Activated T-cell treated with anti-CD3 and anti-CD28 coated beads, Interleukin-2, amount 50 U/mL, for 24 hours (primary cell): ENCODE measurements at places on chromosomes 1 and 21.

DNA sequence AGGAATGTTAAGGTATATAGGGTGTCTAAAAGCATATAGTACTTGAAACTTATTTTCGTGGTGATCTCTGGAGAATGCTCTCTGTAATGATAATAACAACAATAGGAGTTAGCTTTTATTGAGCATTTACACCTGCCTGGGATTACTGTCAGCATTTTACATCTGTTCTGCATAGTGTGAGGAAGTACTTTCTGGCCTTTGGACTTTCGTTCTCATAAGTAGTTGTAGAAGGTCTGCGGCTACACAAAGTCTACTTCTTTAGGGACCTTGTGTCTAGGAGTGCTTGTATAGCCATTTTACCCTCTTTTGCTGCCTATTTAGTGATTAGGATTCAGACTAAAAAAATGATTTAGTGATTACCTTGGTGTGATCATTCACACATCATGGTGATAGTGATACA lies 103.6 kb upstream of the GPR52 start:
- DNase-seq: no peak

- no peak for DNase-seq
Observed at GRCh38 chr1:203636291-203636690, 9.7 kb downstream of the ATP2B4 start.

DNA sequence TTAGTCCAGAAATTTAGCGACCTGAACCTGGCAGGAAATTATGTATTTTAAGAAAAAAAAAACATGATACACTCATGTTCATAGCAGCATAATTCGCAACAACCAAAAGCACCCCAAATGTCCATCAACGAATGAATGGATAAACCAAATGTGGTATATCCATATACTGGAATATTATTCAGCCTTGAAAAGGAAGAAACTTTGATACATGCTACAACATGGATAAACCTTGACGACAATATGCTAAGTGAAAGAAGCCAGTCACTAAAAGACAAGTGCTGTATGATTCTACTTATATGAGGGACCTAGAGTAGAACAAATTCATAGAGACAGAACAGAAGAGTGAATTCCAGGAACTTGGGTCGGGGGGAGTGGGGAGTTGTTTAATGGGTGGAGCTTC lies 698 bp upstream of the OLIG1 start:
- no peak for DNase-seq

DNA sequence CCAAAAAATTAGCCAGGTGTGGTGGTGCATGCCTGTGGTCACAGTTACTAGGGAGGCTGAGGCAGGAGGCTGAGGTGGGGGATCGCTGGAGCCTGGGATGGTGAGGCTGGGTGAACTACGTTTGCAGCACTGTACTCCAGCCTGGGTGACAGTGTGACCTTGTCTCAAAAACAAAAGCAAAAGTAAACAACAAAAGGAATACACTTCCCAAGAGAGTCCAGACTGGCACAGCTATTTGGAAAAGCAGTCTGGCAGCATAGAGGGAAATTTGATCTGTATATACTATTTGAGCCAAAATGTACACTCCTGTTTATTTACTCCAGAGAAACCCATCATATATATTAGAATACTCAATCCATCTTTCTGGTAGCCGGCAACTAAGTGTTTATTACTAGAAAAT lies 107.0 kb upstream of the HMCN1 start:
- no peak for DNase-seq

DNA sequence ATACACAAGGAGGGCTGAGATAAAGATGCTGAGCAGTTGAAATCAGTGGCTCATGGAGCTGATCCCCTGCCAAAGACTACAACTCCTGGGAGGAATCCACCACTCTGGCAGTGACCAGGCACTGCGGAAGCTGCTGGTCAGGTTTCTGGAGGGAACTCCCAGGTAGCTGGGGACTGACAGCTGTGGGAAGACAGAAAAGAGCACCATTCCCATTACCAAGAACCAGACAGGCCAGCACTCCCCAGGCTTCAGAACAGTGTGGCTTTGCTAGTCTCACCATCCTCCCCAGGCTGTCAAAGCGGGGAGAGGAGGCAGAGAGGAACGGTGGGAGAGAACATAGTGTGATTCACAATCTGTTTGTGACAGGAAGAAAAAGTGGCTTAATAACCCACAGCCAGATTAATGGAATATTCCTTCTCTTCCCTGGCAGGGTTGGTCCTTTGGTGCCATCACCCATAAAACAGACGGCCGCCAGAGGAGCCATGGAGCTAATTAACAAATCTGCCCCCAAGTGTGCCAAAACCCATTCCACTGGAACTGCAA lies 92.1 kb downstream of the MAB21L3 start:
- no peak for DNase-seq

DNA sequence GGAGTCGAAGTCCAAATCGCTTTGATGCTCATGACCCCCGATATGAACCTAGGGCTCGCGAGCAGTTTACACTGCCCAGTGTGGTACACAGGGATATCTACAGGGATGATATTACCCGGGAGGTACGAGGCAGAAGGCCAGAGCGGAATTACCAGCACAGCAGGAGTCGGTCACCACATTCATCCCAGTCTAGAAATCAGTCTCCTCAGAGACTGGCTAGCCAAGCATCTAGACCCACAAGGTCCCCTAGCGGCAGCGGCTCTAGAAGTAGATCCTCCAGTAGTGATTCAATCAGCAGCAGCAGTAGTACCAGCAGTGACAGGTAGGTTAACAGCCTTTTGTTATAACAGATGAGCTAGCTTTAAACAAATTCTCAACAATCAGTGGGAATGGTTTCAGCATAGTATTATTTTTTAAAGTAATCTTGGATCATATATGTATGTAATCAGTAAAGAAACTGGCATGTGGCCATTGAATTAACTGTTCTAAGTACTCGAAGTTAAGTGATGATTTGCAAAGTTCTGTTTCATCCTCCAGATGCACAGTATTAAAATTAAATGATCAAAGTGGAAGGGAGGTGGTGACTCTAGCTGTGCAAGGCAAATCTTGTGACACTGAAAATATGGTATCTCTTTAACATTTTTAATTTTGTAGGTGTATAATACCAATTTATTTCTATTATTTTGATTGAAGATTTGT lies 29.0 kb downstream of the SPEN start:
- DNase-seq: no peak

DNA sequence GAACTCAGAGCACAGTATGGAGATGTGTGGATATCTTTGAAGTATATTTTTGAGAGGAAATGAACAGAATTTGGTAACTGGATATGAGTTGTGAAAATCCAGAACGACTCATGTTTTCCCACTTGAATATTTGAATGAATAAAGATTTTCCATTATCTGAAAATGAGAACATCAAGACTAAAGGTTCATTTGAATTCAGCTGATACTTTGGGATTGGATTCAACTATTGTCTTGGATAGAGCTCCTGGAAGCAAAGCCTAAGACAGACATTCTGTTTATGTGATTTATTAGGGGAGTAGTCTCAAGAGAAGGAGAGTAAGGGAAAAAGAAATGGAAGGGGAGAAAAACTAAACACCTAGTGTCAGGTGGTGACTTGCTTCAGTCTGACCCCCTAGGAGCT lies 256.0 kb upstream of the LYPLAL1 start:
- no peak for DNase-seq

DNA sequence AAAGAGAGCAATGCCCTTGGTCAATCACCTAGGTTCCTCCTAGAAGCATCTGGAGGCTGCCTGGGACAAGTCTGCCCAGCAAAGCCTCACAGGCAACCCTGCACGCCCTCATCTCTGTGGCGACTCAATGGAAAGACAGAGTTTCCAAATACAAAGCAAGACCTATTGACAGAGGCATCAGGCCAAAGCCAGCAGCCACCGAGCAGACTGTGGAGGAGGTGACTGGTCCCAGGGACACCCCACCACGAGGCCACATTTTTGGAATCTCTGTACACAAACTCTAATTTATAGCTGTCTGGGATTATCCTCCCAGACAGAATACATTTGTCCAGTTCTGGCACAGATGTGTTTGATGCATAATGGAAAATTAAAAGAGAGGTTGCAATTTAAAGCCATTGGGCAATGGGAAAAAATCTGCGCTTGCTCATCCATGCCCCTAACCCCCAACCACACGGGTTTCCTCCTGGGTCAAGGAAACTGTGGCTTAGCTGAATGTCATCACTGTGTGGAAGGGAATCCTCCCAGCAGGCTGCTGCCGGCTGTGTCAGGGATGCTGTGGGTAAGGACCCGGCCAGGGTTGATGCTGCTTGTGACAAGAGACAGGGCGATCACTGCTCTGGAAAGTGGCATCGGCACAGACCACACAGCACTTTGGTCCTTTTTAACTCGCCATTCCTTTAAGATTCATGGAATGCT lies 14.3 kb downstream of the TSPAN2 start:
- DNase-seq: no peak

GRCh38 chr1:246786606-246787238 lies 62.5 kb downstream of the SCCPDH start:
- no peak for DNase-seq

- no peak for DNase-seq
Observed at GRCh38 chr1:170675865-170676264, 11.9 kb downstream of the PRRX1 start.

DNA sequence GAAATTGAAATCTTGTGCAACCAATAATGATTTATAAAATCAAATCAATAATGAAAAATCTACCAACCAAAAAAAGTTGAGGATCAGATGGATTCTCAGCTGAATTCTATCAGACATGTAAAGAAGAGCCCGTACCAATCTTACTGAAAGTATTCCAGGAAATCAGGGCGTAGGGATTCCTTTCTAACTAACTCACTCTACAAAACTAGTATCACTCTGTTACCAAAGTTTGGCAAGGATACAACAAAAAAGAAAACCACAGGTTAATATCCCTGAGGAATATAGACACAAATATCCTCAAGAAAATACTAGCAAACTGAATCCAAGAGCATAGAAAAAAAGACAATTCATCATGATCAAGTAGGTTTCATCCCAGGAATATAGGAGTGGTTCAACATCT lies 52.8 kb upstream of the ADGRL4 start:
- no peak for DNase-seq

DNA sequence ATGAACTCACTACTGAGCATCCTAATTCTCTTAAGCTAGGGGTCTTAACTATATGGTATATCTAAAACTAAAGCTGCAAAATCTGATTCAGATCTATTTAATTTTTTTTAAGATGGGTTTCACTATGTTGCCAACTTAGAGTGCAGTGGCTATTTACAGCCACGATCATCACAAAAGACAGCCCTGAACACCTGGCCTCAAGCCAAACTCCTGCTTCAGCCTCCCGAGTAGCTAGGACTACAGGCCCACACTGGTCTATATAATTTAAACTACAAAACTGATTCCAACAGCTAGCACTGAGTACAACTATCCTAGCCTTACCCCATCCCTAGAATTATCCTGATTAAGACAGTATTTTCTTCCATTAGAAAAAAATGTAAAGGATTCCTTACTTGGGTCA lies 37.1 kb downstream of the EIF4G3 start:
- DNase-seq: no peak

DNA sequence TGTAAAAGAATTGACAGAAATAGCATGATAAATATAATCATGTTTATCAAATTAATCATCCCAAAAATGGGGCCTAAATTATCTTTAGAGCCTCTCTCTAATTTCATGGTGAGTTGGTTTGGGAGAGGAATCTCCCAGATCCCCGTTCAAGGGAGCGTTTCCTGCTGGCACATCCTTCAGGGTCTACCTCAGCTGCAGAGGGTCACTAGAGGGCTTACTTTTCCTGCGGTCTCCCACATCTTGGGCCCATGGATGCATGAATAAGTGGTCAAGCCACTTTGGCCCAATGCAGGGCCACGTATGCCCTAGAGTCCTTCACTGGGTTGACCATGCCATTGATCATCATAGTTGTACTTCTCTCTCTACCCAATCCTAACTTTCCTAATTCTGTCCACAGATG lies 164.1 kb downstream of the USP25 start:
- DNase-seq: no peak

GRCh38 chr1:99533909-99534637 lies 111.8 kb upstream of the PALMD start:
- no peak for DNase-seq

DNA sequence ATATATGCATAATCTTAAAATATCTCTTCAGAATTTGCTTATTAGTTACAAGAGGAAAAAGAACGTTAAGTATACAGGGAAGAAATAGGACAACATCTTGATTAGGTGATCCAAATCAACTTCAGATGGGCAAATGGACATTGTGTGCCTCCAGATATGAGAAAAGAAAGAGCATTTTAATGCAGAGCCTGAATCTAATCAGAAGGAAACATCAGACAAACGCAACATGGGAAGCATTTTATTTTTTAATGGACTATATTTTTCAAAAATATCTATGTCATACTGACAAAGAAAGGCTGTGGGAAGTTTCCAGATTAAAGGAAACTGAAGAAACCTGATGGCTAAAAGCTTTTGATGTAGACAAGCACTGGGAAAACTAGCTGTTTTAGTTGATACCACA lies 51.3 kb upstream of the HOOK1 start:
- no peak for DNase-seq

GRCh38 chr1:241034203-241034936 lies 322.6 kb downstream of the RGS7 start:
- no peak for DNase-seq

DNA sequence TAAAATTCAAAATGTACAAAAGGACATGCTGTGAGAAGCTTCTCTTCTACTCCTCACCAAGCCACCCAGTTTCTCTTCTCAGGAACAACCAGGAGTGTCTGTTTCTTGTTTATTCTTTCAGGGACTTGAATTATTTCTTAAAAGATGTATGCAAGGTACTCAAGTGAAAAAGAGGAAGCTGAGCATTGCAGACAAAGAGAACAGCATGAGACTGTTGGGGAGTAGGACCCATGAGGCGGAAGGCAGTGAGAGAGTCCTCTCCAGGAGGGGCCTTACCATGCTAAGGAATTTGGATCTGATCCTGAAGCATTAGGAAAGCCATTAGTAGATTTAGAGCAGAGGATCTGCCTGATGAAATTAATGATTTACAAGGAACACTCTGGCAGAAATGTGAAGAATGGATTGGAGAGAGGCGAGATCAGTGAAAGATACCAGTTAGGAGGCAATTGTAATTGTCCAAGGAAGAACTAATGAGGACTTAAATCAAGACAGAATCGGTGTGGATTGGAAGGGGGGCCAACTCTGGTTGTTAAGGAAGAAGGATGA lies 14.7 kb upstream of the SSX2IP start:
- DNase-seq: no peak

GRCh38 chr1:156475568-156476500 lies 24.7 kb downstream of the MEF2D start:
- DNase-seq: no peak

GRCh38 chr1:41444246-41444645 lies 40.2 kb downstream of the EDN2 start:
- DNase-seq: no peak

DNA sequence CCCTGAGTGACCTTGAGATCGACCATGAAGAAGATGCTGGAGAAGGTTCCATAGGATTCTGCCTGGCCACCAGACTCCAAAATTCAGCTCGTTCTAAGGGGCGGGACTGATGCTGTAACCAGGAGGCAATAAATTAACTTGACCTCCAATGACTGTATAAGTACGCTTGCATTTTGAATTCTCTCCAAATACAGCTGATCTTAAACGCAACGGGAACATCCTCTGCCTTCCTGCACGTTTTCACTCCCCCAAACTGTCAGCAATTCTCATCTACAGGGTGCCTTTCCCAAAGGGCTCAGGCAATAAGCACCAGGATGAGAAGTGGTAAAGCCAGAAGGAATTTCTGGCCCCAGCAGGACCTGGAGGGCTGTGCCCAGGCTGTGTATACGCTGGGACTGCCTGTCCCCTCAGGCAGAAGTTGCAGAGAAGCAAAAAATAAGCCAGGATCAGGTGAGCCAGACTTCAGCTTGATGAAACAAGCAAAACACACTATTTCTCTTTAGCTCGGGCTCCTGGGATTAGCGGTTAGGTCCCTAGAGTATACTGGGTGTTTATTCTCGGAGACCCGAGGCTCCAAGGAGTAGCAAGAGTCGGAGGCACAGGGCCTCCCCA lies 124.8 kb downstream of the LRIG2 start:
- no peak for DNase-seq
